HFFc6 (cell line): ENCODE measurements at places on chromosomes 12 and 14. TPM values are rescaled to one million over a fixed set of nuclear protein-coding genes. Genes with fewer than 3 reads are reported as not detected.
A peak's percentile ranks its signal among the peaks of the same experiment; 100 is the strongest.

AQP2 gene
- total RNA-seq: not detected in 3 replicates

GPR68 gene
- total RNA-seq: 0.29 to 0.88 TPM (median 0.87 TPM) in 3 replicates

CDKN1B gene
- total RNA-seq: 23.7 to 30.0 TPM (median 24.4 TPM) in 3 replicates

BDKRB2 gene
- total RNA-seq: 6.0 to 8.9 TPM (median 7.8 TPM) in 3 replicates

TMEM52B gene
- total RNA-seq: 1.00 to 2.1 TPM (median 1.1 TPM) in 3 replicates

CBLN3 gene
- 3.3 to 4.7 TPM (median 3.6 TPM) in 3 replicates for total RNA-seq

OR4E2 gene
- not detected in 3 replicates for total RNA-seq

IFNG-AS1 gene
- total RNA-seq: not detected in 3 replicates

SLC17A8 gene
- total RNA-seq: not detected in 3 replicates

LPAR5 gene
- not detected in 3 replicates for total RNA-seq

TMEM63C gene
- total RNA-seq: not detected in 3 replicates

AHNAK2 gene
- total RNA-seq: 50.2 to 73.4 TPM (median 50.8 TPM) in 3 replicates

DNA sequence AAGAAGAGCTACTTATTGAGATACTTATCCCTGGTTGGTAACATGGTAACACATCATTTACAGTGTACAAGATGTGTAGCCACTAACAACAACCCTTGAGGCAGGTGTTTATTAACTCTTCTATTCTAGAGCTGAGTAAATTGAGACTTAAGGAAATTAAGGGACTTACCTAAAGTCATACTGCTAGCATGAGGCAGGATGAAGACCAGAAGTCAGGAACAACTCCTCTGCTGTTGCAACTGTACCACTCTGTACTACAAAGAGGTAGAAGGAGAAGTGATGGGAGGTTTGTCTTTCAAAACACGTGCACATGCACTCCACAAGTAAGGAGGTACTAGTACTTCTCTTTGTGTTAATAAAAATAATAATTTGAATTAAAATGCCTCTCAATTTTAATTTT lies 79.9 kb downstream of the LLPH start:
- no peak overlapping the region for H3K4me3 ChIP-seq
- H3K4me1 ChIP-seq: peaks cover 31% of the 10 kb centered on the region
- no peak for DNase-seq
- no peak overlapping the region for H3K27ac ChIP-seq

- peak overlapping the region; percentile 76 for H3K4me3 ChIP-seq
- peak overlapping the region; percentile 80 for H3K27ac ChIP-seq
- H3K36me3 ChIP-seq: peaks cover 29% of the 10 kb centered on the region
- no peak for DNase-seq
Measured at GRCh38 chr12:46387670-46388069, 15.1 kb upstream of the SLC38A2 start.

DNA sequence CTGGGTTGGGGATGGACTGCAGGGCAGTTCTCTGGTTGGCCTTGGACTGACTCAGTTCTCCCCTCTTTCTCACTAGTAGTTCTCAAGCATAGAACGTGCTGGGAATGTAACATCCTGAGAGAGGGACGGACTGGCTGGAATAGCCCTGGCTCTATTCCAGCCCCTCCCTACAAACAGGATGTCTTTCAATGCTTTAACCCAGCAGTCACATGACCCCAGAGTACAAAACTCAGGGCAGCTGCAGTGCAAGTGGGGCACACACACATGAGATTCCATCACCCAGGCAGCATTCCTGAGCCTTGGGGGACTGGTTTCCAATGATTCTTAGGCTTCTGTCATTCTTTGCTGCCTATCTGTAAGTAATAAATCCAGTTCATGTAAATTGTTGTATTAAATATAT lies 1.6 kb upstream of the ACOT6 start:
- peaks cover 12% of the 10 kb centered on the region for H3K27me3 ChIP-seq
- H3K4me1 ChIP-seq: no peaks in the 10 kb centered on the region; the same call in 1 of the 2 replicates
- no peak overlapping the region for H3K27ac ChIP-seq
- no peaks in the 10 kb centered on the region; the same call in 1 of the 2 replicates for H3K36me3 ChIP-seq
- no peak for DNase-seq

GRCh38 chr12:56998981-56999380 lies 7.4 kb downstream of the ZBTB39 start:
- H3K27ac ChIP-seq: no peak overlapping the region
- H3K36me3 ChIP-seq: peaks cover 12% of the 10 kb centered on the region
- H3K4me3 ChIP-seq: no peak overlapping the region
- DNase-seq: no peak
- H3K4me1 ChIP-seq: peaks cover 38% of the 10 kb centered on the region

- no peaks in the 10 kb centered on the region for H3K36me3 ChIP-seq
- no peaks in the 10 kb centered on the region for H3K4me1 ChIP-seq
- no peaks in the 10 kb centered on the region for H3K27me3 ChIP-seq
- no peak overlapping the region for H3K27ac ChIP-seq
- no peak overlapping the region for H3K4me3 ChIP-seq
Measured at GRCh38 chr12:40137252-40137651, 31.4 kb upstream of the SLC2A13 start.

GRCh38 chr14:89695846-89696245 lies 258.7 kb downstream of the EFCAB11 start:
- no peak overlapping the region for H3K4me3 ChIP-seq
- H3K36me3 ChIP-seq: no peaks in the 10 kb centered on the region
- no peaks in the 10 kb centered on the region for H3K4me1 ChIP-seq
- no peak for DNase-seq
- H3K27me3 ChIP-seq: no peaks in the 10 kb centered on the region
- H3K27ac ChIP-seq: no peak overlapping the region

- peaks cover 2% of the 10 kb centered on the region for H3K27me3 ChIP-seq
- no peak overlapping the region for H3K27ac ChIP-seq
- DNase-seq: no peak
Measured at GRCh38 chr12:3938042-3938544, 64.9 kb upstream of the PARP11 start.

- H3K36me3 ChIP-seq: no peaks in the 10 kb centered on the region; the same call in 1 of the 2 replicates
- H3K27me3 ChIP-seq: no peaks in the 10 kb centered on the region
- peak overlapping the region; percentile 41 for H3K27ac ChIP-seq
- H3K4me3 ChIP-seq: peak overlapping the region; percentile 3; the same call in 1 of the 2 replicates
- no peak for DNase-seq
- peaks cover 14% of the 10 kb centered on the region for H3K4me1 ChIP-seq
Measured at GRCh38 chr12:14283489-14284144, 81.9 kb upstream of the ATF7IP start.

DNA sequence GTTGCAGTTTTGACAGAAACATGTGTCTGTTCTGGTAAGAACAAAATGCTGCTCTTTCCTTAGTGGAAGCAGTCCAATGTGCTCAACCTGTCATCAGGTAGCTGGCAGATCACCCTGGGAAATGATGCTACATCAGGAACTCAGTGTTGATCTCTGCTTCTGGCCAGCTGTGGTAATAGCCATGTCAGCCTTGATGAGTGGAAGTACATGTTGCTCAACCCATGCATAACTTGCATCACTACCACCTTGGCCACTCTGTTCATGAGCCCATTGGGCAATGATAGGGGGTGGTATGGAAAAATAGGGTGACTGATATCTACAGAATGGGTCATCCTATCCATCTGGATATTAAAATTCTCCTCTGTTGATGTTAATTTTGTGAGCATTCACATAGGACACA lies 411.0 kb downstream of the C12orf50 start:
- H3K36me3 ChIP-seq: no peaks in the 10 kb centered on the region
- DNase-seq: no peak
- no peaks in the 10 kb centered on the region; the same call in 1 of the 2 replicates for H3K27me3 ChIP-seq
- H3K4me1 ChIP-seq: no peaks in the 10 kb centered on the region
- H3K27ac ChIP-seq: no peak overlapping the region
- no peak overlapping the region for H3K4me3 ChIP-seq

GRCh38 chr14:93759719-93760307 lies 28.5 kb downstream of the PRIMA1 start:
- H3K4me1 ChIP-seq: no peaks in the 10 kb centered on the region
- no peak overlapping the region for H3K27ac ChIP-seq
- no peak for DNase-seq
- no peaks in the 10 kb centered on the region; the same call in 1 of the 2 replicates for H3K36me3 ChIP-seq
- H3K4me3 ChIP-seq: no peak overlapping the region

GRCh38 chr12:124405592-124405991 lies 110.7 kb downstream of the RFLNA start:
- H3K36me3 ChIP-seq: peaks cover 4% of the 10 kb centered on the region; the same call in 1 of the 2 replicates
- H3K4me1 ChIP-seq: peaks cover 15% of the 10 kb centered on the region

GRCh38 chr12:105142259-105142658 lies 34.7 kb downstream of the WASHC4 start:
- H3K4me3 ChIP-seq: no peak overlapping the region
- H3K4me1 ChIP-seq: peaks cover 12% of the 10 kb centered on the region
- H3K27me3 ChIP-seq: no peaks in the 10 kb centered on the region
- DNase-seq: no peak

- peak overlapping the region; percentile 85 for H3K27ac ChIP-seq
- DNase-seq: peak; percentile 96
- no peaks in the 10 kb centered on the region for H3K36me3 ChIP-seq
- H3K4me1 ChIP-seq: peaks cover 48% of the 10 kb centered on the region
- no peaks in the 10 kb centered on the region; the same call in 1 of the 2 replicates for H3K27me3 ChIP-seq
- peak overlapping the region; percentile 80 for H3K4me3 ChIP-seq
Measured at GRCh38 chr14:53011053-53011462, 60.2 kb upstream of the FERMT2 start.

GRCh38 chr14:79083356-79083755 lies 913.2 kb downstream of the NRXN3 start:
- H3K27ac ChIP-seq: no peak overlapping the region
- H3K27me3 ChIP-seq: peaks cover 5% of the 10 kb centered on the region; the same call in 1 of the 2 replicates
- H3K36me3 ChIP-seq: no peaks in the 10 kb centered on the region
- no peaks in the 10 kb centered on the region for H3K4me1 ChIP-seq

GRCh38 chr14:68584786-68585185 lies 208.1 kb downstream of the ZFP36L1 start:
- DNase-seq: no peak
- H3K4me3 ChIP-seq: no peak overlapping the region
- peaks cover 2% of the 10 kb centered on the region for H3K27me3 ChIP-seq
- H3K36me3 ChIP-seq: peaks cover 17% of the 10 kb centered on the region
- H3K4me1 ChIP-seq: peaks cover 45% of the 10 kb centered on the region

DNA sequence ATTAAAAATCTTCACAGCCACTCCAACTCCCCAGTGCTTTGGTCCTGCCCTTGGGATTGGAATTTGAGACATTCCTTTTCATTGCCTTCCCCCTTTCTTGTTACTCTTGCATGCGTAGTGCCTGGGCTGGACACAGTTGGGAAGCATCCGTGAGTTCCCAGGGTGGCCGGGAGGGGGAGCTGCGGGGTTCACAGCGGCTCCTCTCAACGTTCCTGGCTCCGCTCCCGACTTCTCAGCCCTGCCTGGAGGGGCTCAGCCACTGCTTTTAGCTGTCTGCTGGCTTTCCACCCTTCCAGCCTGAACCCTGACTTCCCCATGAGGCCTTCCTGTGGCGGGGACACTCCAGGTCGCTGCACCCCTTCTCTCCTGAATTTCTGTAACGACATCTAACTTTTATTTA lies 3.2 kb downstream of the TEX52 start:
- H3K4me1 ChIP-seq: peaks cover 19% of the 10 kb centered on the region
- H3K27ac ChIP-seq: no peak overlapping the region
- no peaks in the 10 kb centered on the region; the same call in 1 of the 2 replicates for H3K36me3 ChIP-seq
- peak; percentile 56 for DNase-seq

- peak overlapping the region; percentile 60 for H3K4me3 ChIP-seq
- peaks cover 5% of the 10 kb centered on the region for H3K27me3 ChIP-seq
- H3K4me1 ChIP-seq: peaks cover 49% of the 10 kb centered on the region
- DNase-seq: peak; percentile 94
- H3K27ac ChIP-seq: peak overlapping the region; percentile 86
Measured at GRCh38 chr12:111396726-111397445, 8.8 kb upstream of the SH2B3 start.

DNA sequence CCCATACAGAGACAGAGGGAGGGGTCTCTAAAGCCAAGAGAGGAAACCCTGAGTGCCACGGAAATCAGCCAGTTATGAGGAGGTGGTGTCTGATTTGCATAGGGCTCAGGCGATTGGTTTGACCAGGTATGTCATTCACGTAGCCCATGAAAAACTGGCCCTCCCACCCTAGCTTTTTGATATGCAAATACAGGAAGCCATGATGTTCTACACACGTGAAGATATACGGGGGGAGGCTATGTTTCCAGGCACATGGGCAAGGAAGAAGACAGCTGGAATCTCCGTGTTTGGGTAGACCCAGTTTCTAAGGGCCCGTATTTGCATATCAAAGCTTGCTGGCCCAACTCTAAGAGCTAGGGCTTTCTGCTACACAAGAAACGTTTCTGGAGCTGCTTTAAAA lies 717.8 kb upstream of the SEL1L start:
- no peaks in the 10 kb centered on the region for H3K4me1 ChIP-seq
- H3K27me3 ChIP-seq: no peaks in the 10 kb centered on the region
- no peak overlapping the region for H3K4me3 ChIP-seq
- no peak for DNase-seq
- H3K36me3 ChIP-seq: 0 out of 2 replicates have a peak, but pooled peaks cover 4% of the 10 kb centered on the region

GRCh38 chr12:113221181-113221996 lies at the start of gene TPCN1:
Gene TPCN1 (plus strand): TSS chr12:113221464. CDS start chr12:113226853, 5,389 bp downstream.
- peak; percentile 100 for DNase-seq
- H3K4me1 ChIP-seq: peaks cover 43% of the 10 kb centered on the region
- peak within 1 kb of the TSS; percentile 92 for H3K4me3 ChIP-seq
- peaks cover 7% of the 10 kb centered on the region; the same call in 1 of the 2 replicates for H3K27me3 ChIP-seq
- H3K27ac ChIP-seq: peak within 1 kb of the TSS; percentile 89

- no peak overlapping the region for H3K4me3 ChIP-seq
- H3K36me3 ChIP-seq: no peaks in the 10 kb centered on the region
- no peaks in the 10 kb centered on the region for H3K4me1 ChIP-seq
Measured at GRCh38 chr12:72178871-72179270, 93.3 kb upstream of the TRHDE start.

- H3K4me3 ChIP-seq: no peak overlapping the region
- H3K36me3 ChIP-seq: no peaks in the 10 kb centered on the region
- peaks cover 7% of the 10 kb centered on the region for H3K27me3 ChIP-seq
- H3K27ac ChIP-seq: no peak overlapping the region
- no peak for DNase-seq
Measured at GRCh38 chr12:124711344-124711743, 143.9 kb upstream of the NCOR2 start.

- H3K4me1 ChIP-seq: peaks cover 6% of the 10 kb centered on the region; the same call in 1 of the 2 replicates
- H3K4me3 ChIP-seq: no peak overlapping the region
- no peak for DNase-seq
- peaks cover 4% of the 10 kb centered on the region; the same call in 1 of the 2 replicates for H3K27me3 ChIP-seq
Measured at GRCh38 chr14:36900846-36901245, 239.2 kb downstream of the PAX9 start.

DNA sequence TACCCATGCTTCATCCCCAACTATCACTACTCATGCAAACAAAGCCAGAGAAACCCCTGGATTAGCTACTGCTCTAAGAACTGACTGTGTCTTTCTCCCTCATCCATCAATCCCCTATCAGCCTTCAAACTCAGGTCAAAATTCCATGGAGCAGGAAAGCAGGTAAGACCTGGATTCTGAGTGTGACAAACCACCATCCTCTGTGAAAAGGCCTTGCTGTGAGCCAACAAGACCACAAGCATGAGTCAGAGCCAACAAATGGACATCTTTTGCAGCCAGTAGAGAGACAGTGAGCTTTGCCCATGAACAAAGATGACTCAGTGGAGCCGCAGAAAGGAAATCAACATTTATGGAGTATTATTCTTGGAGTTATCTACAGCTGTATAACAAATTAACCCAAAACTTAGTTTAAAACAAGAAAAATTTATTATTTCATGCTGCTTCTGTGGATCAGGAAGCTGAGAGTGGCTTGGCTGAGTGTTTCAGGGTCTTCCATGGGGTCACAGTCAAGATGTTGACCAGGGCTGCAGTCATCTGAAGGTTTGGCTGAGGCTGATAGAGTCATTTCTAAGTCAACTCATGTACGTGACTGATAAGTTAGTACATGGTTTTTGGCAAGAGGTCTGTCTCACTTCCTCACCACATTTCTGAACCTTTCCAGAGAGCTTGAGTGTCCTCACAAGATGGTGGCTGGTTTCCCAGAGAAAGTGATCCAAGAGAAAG lies 61.1 kb downstream of the PITPNM2 start:
- DNase-seq: peak; percentile 97
- H3K27ac ChIP-seq: peak overlapping the region; percentile 71
- peaks cover 31% of the 10 kb centered on the region for H3K4me1 ChIP-seq
- peaks cover 8% of the 10 kb centered on the region; the same call in 1 of the 2 replicates for H3K36me3 ChIP-seq
- no peak overlapping the region; the same call in 1 of the 2 replicates for H3K4me3 ChIP-seq
